ENCODE measurements at places on chromosomes 3 and 15. TPM values are rescaled to one million over a fixed set of nuclear protein-coding genes. Genes with fewer than 3 reads are reported as not detected.

FAM227B gene
- 5.8 TPM for total RNA-seq

IQCF5 gene
- not detected for total RNA-seq

TBC1D5 gene
- 100 TPM for total RNA-seq

CCDC13 gene
- total RNA-seq: 0.33 TPM

CHRNA3 gene
- 0.46 TPM for total RNA-seq

INSYN1 gene
- 1.3 TPM for total RNA-seq

DNA sequence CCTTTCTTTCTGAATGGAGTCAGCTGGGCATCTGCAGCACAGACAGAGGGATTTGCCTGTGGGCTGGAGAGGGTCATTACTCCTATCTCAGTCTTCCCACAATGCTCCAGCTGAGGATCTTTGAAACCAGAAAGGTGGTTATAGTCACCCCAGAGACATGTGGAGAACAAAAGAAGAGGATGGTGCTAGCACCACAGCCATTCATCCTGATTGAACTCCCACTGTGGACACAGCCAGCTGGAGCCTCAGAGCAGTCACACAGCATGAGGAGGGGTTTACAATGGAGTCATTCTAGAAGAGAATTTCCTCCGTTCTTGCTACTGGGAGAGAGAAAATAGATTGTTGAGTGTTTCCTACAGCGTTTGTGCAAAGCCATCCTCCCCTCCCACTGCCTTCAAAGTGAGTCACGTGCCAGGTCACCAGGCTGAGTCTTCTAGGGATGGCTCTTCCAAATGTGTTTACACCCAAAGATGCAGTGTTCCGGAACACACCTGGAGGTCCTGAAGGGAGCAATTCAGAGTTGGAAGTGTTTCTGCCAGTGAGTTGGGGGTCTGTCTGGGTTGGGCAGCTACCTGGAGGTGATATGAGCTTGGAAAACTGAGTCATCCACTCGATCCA is 18.9 kb upstream of the GREM1 start:
- DNase-seq: no peak

- DNase-seq: no peak
Measured at GRCh38 chr3:165188452-165188851, 7.7 kb downstream of the SLITRK3 start.

DNA sequence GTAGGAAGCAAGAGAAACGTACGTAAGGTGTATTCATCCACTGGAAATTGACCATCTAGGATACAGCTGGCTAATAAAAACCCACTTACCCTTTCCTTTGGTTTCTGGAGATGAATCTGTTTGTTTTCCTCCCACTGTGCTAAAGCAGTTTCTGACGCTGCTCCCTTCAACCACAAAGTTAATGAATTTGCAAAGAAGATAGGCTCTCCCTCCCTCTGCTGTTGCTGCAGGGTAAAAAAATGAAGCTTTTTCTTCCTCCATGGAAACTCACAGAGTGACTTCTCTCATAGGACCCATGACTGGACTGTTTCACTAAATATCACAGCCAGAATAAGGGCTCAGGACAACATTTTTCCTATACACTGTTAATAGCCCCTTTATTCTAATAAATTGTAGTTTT is 172.1 kb upstream of the LRRN1 start:
- no peak for DNase-seq

- peak; percentile 78 for DNase-seq
Measured at GRCh38 chr3:116440196-116440595, 5.1 kb downstream of the LSAMP start.

DNA sequence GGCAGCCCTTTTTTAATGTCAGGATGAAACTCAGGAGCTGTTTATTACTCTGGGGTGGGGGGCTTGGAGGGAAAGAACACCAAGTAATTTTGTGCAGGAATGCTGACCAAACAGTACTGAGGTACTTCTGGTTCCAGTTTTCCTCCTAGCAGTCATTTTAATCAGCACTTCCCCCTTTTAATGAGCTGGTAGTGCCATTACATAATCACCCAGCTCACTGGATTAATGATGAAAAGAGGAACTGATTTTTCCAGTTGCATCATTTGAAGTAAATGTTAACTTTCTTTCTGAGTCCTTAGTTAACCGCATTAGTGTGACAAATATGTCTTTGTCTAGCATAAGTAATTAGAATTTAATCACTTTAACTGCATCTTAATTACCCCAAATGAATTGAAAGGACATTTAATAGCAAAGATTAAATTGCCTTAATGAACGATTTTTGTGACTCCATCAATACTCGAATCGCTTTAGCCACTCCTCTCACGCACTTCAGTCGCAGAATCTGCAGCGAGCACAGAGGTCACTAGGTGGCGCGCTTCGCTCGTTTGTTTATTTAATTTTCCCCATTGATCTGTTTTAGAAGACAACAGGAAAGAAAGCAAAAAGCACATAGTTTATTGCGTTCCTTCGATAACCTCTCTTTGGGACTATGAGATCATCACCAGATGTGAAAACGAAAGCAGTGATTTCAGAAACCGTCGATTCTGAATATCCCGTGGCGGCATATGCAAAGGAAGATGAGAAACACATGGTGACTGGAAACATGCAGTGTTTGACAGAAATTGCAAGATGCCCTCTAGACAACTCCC is 9.8 kb downstream of the ONECUT1 start:
- DNase-seq: peak; percentile 5

- no peak for DNase-seq
Measured at GRCh38 chr3:37125195-37126073, 48.9 kb downstream of the LRRFIP2 start.

DNA sequence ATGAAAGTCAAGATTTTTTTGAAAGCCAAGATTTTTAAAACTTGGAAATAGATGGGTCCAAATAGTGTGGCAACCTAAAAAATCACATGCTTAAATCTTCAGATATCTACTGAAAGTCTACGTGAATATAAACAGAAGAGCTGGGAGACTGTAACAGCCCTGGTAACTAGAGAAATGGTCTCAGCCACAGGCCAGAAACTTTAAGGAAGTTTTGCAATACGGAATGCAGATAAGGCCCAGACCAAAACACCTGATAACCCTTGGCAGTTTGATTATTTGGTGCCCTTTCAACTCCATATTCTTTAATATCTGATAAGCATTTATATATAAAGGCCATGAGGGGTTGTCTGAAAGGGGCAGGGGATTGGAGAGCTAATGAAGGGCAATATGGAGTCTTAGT is 537.3 kb upstream of the TGFBR2 start:
- DNase-seq: no peak

- no peak for DNase-seq
Measured at GRCh38 chr15:52013151-52013791, 5.7 kb upstream of the MAPK6 start.

DNA sequence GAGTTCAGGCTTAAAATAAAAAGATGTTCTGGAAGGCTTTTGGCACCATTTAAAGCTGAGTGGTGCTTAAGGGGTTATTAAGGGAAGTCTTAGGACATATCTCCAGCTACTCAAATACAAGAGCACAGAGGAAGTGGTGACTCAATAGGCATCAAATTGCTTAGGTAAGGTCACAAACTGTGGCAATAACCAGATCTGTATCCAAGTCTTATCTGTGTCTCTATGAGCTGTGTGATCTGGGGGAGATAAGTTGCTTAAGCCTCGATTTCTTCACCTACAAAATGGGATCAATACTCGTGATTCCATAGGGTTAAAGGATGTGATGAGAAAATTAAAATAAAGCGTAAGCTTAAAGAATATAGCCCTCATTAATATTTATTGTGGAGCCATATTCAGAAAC is 7.6 kb downstream of the HDC start:
- no peak for DNase-seq
